ENCODE measurements at places on chromosomes 13 and 19. TPM values are rescaled to one million over a fixed set of nuclear protein-coding genes. Genes with fewer than 3 reads are reported as not detected.

Gene FGF9
- 14.3 TPM for total RNA-seq

Gene KIR3DL1
- not detected for total RNA-seq

Gene LGALS7
- total RNA-seq, result not detected

Gene PPFIA3
- total RNA-seq, result 10.1 TPM

Gene SSC5D
- 7.7 TPM for total RNA-seq
